ENCODE measurements at places on chromosomes 7 and 10. TPM values are rescaled to one million over a fixed set of nuclear protein-coding genes. Genes with fewer than 3 reads are reported as not detected.

PMPCB gene
- total RNA-seq = 104 TPM

C7orf57 gene
- under 0.01 TPM for total RNA-seq

TMEM26 gene
- 11.8 TPM for total RNA-seq

MEPCE gene
- 35.0 TPM for total RNA-seq

ITIH2 gene
- 0.11 TPM for total RNA-seq

RET gene
- total RNA-seq = 0.32 TPM

HMX3 gene
- total RNA-seq = 0.11 TPM

HOXA2 gene
- 0.76 TPM for total RNA-seq

CDHR1 gene
- 0.11 TPM for total RNA-seq

ERVW-1 gene
- total RNA-seq = not detected

DYDC1 gene
- not detected for total RNA-seq

PRRT4 gene
- 0.11 TPM for total RNA-seq

SOSTDC1 gene
- not detected for total RNA-seq

SFXN2 gene
- total RNA-seq = 2.7 TPM

HOXA7 gene
- total RNA-seq = 5.0 TPM

ECHDC3 gene
- 10.4 TPM for total RNA-seq

TAX1BP1 gene
- total RNA-seq = 135 TPM

IQUB gene
- total RNA-seq = 1.2 TPM

NPY4R2 gene
- total RNA-seq = not detected

PLXNA4 gene
- 14.5 TPM for total RNA-seq

PLEKHS1 gene
- not detected for total RNA-seq

UBN2 gene
- 13.1 TPM for total RNA-seq

RPEL1 gene
- 0.13 TPM for total RNA-seq

GLCCI1 gene
- 25.2 TPM for total RNA-seq

Measured in articular chondrocyte of knee joint (primary cell).